ENCODE measurements at places on chromosomes 3 and 15.

GRCh38 chr3:67901681-67902080 is 247.3 kb upstream of the SUCLG2 start:
- DNase-seq = no peak

DNA sequence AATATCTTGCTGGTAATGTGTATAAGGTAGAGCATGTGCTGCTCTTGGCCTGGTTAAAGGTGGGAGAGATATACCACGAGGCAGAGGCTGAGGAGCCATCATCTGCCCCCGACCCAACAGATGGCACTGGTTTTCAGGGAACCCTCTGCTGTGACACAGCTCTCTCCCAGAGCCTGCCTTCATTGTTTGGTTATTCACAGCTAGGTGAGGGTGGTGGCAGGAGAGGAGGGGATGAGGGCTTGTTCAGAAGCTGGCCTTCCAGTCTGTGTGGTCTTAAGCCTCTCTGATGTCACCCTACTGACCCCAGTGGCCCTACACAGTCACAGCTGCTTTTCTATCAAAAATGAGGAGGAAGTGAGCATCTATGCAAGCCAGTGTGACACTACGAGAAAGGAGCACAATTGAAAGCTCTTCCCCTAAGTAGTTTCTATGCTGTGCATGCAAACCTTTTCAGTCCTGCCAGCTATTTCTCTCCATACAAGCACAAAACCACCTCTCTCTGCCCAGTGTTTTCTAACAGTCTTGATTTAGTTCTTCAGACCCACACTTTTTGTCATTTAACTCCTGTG is 258.4 kb upstream of the AGTR1 start:
- no peak for DNase-seq

- no peak for DNase-seq
Observed at GRCh38 chr3:7874116-7874515, 627.5 kb upstream of the LMCD1 start.

- no peak for DNase-seq
Observed at GRCh38 chr3:77038930-77039605, 831 bp upstream of the ROBO2 start.

DNA sequence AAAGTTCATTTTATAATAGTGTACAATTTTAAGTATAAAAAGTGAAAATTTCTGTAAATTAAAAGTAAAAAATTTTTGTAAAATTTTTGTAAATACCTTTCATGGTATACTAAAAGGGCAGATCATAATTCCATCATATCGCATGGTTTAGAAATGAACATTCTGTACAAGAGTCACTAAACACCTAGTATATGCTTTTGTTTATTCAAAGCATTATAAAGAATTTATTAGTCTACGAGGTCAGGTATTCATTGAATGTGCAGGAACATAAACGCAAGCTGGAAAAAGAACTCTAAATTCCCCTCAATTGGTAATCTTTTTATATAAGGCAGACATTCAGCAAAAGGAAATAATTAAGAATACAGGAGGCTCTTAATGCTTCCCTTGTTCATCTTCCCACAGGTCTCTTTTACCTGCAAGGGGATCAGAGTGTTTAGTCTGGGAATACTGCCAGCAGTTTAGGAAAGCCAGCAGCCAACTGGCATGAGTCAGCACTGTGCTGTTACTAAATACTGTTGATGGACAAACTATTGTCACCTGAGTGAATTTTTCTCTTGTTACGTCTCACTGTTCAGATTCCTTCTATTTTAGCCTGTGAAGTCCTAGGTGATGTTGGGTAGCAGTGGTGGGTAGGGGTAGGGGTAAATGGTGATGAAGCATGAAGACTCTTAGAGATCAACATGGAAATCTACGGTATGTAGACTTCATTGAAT is 70.1 kb downstream of the UQCC5 start:
- no peak for DNase-seq

DNA sequence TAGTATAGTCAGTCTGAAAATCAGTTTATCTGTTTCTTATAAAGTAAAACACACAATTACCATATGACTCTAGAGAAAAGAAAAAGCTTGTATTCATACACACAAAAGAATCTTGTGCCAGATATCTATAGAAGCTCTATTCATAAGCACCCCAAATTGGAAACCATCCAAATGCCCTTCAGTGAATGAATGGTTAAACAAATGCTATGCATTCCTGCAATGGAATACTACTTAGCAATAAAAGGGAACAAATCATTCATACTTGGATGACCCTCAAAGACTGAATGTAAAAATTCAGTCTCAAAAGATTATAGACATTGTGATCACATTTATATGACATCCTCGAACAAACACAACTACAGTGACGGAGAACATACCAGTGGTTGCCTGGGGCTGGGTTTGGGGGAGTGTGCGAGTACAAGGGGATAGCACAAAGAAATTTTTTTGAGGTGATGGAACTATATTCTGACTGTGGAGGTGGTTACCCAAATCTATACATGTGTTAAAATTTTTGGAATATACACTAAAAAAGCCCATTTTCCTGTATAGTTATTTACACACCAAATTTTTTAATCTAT is 680.6 kb downstream of the NTRK3 start:
- no peak for DNase-seq

- no peak for DNase-seq
Observed at GRCh38 chr3:57256844-57257243, 29.3 kb downstream of the APPL1 start.

DNA sequence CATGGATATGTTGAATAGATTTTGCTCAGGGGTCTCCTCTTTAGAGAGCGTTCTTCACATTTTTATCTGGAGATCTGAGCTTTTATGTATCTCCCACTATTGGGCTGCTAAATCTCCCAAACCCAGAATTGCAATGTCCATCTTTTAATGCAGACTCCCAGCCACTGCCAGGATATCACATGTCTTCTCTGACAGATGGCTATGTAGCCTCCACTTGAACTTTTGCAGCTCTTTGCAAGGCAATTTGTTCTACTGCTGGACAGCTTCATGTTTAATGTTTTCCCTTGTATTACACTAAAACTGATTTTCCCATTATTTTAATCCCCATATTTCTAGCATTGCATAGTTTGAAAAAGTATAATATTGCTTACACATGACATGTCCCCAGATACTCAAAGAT is 177.2 kb downstream of the LPP start:
- no peak for DNase-seq

- DNase-seq = no peak
Observed at GRCh38 chr15:47570451-47570850, 146.9 kb upstream of the SEMA6D start.

- no peak for DNase-seq
Observed at GRCh38 chr3:195921334-195921791, 13.0 kb upstream of the TNK2 start.

- DNase-seq = no peak
Observed at GRCh38 chr15:50137330-50137761, 18.3 kb upstream of the ATP8B4 start.

DNA sequence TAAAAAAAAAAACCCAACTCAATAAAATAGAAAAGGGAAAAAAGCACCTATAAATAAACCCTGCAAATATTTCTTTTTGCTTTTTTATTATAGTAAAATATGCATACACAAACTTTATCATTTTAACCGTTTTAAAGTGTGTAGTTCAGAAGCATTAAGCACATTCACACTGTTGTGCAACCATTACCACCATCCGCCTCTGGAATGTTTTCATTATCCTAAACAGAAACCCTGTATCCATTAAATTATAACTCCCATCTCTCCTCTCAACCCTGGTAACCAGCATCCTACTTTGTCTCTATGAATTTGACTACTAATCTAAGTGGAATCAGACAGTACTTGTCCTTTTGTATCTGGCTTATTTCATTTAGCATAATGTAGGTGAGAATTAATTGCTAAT is 15.0 kb downstream of the CDCP1 start:
- DNase-seq = no peak

- DNase-seq = no peak
Observed at GRCh38 chr15:42306681-42307080, 33.4 kb upstream of the TMEM87A start.

DNA sequence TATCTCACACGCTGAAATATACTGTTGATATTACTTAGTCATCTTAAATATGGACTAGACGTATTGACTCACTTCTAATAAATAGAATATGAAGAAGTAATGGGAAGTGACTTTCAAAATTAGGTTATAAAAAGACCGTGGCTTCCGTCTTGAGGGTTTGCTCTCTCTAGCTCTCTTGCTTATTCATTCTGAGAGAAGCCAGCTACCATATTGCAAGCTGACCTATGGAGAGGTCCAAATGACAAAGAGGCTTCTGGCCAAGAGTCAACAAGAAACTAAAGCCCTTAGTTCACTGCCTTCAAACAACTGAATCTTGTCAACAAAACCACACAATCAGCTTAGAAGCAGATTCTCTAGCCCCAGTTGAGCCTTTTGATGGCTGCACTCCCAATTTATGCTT is 46.1 kb downstream of the SLC9C1 start:
- DNase-seq = no peak

DNA sequence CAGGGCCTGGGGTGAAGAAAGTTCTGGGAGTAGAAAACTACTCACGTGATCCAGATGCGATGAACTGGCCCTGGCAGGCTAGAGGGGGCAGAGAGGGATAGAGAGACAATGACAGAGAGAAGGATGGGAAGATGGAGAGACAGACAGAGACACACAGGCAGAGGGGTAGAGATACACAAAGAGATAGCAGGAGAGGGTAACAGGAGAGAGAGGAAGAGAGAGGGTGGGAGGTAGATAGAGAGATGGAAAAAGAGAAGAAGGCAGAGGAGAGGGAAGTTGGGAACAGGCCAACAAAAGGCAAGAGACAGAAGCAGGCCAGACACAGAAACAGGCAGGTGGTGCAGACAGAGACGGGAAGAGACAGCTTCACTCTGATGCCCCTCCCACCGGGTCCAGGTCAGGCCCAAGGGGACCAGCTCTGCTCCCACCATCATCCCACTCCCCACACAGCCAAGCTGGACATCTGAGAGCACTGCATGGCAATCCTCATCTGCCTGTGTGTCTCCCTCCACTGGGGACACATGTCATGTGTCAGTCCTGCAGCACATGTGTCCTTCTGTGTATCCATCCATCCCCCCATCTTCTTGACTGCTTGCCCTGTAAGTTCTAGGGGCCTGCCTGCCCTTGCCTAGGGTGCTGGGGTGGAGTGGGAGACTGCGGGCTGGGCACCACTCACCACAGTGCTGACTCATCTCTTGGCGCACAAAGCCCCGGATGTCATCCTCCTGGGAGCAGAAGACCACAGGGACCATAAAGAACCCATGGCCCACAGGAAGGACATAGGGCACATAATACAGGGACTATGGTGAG is 2.2 kb upstream of the UCN2 start:
- DNase-seq = no peak

DNA sequence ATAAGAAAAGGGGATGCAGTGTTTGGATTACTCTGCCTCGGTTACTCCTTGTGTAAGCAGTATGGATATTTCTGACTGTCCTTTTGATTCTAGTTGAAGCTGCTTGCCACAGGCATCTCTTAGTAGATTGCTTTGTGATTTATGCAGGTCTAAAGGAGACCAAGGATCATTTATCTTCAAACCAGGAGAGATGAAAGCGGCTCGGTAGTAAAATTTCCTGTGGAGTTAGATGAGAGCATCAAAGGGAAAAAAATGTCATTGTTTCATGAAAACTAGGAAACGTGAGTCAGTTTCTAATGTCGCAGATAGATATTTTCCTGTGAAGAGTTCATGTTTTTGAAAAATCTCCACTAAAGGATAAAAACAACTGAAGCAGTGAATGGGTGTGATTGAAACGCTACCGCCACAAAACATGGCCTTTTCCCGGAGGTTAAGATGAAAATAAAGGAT is 254.0 kb upstream of the TBL1XR1 start:
- no peak for DNase-seq

- peak; percentile 70 for DNase-seq
Observed at GRCh38 chr3:99875929-99876841, 58.5 kb downstream of the CMSS1 start.

DNA sequence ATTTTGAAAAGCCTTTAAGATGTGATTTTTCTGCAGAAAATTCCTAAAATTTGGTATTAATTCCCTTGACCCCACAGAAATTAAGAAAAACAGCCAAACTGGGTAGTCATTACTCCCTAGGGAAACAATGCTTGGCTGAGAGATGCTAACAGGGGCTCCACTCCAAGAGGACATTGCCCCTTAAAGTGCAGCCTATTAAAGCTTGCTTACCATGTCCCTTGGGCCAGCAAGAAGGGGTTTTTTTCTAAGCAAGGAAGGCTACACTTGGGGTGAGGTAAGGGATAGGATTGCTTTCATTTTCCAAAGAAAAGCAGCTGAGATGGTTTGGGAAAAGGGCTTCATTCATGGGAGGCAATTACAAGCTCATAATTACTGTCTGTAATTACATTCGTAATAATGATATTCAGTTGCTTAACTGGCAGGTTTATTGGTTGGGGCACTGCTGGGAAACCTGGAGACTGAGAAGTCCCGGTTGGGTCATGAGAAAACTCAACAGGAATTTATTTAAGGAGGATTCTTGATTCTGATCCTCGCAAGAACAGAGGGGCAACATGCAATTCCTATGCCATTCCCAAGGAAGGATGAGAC is 247.5 kb downstream of the NR1D2 start:
- no peak for DNase-seq

DNA sequence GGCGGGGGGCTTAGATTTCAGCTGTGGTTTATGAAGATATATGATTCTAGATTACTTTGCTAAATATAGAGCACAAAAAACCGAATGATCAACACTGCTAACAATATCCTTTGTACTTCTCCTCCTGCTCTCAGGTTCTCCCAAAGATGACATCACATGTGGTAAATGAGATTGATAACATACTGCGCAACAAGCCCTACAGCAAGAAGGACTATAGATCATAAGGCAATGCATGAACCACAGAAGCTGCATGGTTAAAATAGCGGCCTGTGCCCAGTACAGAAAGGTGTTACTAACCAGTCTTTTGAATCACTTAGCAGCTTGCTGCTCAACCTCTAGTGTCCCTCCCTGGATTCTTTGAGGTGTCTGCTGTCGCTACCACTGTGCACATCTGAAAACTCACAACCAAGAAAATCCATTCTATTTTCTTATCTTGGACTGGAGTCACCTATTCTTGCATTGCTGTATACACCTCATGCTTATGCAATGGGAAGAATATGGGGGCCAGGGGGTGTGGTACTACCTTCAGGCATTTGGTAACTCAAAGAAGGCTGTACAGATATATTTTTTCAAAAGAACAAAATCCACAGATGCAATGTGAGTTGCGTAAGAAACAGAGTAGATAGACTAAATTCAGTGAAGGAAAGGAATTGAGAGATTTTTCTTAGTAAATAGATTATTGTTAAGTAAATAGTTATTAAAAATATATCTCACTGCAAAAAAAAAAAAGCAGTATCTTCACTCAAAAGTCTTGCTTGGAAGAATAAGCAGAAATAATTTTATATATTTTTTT is 18.2 kb downstream of the SSR3 start:
- no peak for DNase-seq
